Glomerular endothelial cell (primary cell): ENCODE measurements at places on chromosomes 3 and 15. TPM values are rescaled to one million over a fixed set of nuclear protein-coding genes. Genes with fewer than 3 reads are reported as not detected.

DNA sequence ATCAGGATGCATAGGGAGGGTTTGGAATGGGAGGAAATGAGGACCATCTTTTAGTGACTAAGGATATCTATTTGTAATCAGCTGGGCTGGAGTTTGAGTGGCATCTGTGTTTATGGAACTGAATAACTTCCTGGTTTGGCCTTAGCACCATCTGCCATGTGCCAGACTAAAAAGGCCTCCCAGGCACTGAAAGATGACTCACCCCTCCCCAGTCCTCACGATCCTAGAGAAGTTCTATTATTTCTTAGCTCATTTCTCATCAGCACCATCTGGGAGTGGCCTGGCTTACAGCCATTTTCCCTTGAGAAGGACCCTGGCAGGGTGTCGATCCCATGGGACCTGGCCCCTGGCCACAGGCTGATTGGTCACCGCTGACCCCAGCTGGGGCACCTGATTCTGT lies 23.9 kb upstream of the CTXND1 start:
- no peak for DNase-seq

DNA sequence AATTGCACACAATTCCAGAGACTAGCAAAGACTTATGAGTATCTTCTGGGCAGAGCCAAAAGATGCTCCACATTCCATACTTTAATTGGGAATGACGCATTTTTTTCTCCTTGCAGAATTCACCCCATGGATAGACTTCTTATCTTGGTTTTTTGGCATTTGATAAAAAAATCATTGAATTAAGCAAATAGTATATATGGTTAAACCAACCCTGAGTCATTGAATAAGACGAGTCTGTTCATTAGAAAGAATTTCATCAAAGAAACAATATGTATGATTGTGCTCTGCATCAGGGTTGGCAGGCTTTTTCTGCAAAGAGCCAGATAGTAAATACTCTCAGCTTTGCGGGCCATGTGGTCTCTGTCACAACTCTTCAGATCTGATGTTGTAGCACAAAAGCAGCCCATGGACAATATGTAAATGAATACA lies 9.2 kb upstream of the PDZRN3 start:
- no peak for DNase-seq

DNA sequence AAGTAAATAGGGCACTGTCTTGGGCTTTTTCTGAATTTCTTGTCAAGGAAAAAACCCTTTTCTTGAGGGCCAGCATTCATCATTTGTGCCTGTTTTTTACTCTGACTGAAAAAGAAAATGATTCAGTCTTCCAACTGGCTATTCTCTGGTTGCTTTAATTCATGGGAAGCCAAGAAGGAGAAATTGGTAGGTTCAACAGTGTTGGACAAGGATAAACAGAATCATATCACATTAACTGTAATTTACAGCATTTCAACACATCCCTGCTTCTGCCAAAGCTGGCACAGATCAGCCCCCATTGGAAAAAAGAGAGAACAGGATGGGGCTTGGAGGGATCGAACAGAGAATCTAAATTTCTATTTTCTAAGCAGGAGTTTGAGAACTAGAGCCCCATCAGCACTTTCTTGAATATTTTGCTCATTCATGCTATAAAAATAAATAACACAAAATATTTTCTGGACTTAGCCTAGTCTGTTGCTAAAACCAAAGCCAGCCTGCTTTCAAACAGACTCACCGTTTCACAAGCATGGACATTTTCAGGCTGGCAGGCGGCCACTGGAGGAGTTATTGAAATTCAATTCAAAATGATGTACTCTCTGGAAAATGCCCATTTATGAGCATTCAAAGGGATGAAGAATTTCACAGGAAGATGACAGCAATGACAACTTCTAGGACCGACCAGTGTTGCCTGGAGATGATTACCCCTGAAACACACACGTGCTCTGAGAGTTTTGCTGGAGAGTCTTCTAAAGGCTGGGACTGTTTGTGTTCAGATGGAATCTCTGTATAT lies 181.2 kb downstream of the WNT5A start:
- no peak for DNase-seq

DNA sequence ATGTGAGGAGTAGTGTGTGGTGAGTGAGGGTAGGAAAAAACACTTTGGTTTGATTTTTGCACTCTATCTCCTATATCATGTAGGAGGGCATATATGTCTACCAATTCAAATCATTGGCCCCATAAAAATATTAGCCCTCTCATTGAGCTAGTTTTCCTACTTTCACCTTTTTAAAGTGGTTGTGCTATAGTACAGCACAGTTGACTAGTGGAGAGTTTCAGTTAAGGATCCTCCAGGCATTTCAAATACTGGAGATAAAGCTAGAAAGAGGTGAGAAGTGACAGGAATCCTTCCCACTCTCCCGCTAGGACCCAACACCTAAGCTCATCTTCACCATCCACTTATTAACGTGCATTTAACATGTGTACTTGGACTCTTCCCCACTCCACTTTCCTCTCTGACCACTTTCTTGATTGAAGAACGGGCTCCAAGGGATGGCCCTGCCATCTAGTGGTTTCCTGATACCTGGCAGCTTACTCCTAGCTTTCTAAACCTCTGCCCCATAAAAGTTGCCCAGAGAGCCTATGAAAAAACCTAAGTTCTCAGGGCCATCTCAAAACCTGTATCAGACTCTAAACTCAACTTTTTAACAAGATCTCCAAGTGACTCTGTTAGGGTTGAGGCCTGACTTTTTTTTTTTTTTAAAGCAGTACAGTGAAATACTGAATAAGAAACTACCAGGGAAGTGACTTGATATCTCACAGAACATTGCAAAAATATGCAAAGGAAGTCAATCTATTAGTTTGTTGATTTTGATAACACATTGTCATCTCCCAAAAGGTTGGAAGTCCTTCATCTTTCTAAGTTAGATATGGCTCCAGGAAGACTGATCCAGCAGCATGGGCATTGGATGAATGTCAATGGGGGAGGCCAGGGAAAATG lies 17.9 kb downstream of the IL12A start:
- peak; percentile 50 for DNase-seq

DNA sequence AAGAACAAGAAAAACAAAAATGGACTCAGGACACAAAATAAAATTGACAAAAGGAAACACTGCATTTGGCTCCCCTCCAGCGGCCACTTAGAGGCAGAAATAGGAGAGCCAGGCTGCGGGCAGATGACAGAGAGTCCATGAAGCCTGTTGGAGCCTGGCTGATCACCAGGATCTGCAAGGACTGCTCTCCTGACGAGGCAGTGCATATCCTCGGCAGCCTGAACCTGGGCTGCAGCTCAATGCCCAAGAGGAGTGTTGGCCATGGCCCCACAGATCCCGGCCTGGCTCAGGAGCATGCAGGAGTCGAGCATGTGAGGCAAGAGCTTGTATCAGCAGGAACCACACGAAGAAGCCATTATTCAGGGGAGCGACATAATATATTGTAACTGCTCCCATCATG lies 199.8 kb downstream of the STT3B start:
- no peak for DNase-seq

DNA sequence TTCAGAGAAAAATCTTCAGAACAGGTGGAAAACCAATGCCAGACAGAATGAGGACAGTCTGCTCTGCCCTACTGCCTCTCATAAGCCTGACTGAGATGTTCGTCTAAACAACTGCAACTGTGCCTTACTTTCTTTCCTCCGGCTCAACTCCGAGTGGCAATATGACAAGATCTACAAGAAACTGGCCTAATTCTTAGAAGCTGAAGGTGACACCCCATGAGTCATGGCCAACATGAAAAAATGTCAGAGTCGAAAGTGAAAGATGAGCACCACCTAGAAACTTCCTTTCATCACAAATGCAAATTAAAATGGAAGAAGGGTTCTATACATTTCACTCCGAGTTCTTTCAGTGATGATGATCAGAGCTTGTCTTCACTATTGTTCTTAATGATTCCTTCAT lies 12.9 kb downstream of the PCYT1A start:
- no peak for DNase-seq

- DNase-seq: peak; percentile 71
Measured at GRCh38 chr3:52339612-52340011, 23.5 kb downstream of the DNAH1 start.

DNA sequence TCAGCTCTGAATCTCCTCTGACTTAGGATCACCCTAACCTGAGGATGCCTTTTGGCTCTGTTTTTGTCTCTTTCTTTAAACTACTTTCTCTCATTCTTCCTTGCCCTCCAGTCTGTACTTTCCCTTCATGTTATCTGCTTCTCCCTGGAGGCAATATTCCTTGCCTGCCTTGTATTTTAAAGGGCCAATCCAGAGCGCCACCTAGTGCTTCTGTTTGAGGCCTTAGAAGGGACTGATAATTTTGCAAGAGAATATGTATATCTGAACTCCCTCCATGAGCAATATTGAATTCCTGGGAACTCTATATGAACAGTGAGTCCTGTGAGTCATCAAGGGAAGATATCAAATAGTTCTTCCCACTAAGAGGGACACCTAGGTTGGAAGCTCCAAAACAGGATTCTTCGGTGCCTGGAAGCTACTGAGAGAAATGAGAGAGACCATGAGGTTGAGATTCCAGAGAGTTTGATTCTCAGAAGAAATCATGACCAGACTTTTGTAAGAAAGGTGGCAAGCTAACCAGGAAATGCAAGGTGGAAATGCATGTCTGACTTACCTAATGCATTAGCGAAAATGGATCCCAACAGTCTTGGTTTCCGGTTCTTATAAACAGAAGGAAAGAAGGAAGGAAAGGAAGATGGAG lies 203.8 kb upstream of the CD96 start:
- DNase-seq: no peak

DNA sequence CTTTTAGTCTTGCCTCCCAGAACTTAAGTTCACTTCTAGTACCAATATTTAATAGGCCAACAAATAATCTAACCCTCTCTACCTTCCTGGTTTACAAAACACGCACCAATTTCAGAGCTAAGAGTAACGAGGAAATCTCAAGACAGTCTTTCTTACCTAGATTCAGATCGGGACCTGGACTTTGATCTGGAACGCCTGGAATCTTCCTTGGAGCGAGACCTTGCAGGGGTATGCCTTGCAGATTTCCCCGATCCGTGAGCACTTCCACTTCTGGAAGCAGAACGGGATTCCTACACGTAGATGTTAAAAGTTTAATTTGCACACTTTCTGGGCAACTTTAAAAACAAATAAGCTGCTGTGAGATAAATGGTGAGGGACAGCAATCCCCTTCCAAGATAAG lies 11.4 kb downstream of the TRA2B start:
- no peak for DNase-seq

- no peak for DNase-seq
Measured at GRCh38 chr3:41196499-41197410, 2.5 kb upstream of the CTNNB1 start.

GRCh38 chr3:149658744-149659497 lies 1.1 kb upstream of the WWTR1 start:
- DNase-seq: no peak

DNA sequence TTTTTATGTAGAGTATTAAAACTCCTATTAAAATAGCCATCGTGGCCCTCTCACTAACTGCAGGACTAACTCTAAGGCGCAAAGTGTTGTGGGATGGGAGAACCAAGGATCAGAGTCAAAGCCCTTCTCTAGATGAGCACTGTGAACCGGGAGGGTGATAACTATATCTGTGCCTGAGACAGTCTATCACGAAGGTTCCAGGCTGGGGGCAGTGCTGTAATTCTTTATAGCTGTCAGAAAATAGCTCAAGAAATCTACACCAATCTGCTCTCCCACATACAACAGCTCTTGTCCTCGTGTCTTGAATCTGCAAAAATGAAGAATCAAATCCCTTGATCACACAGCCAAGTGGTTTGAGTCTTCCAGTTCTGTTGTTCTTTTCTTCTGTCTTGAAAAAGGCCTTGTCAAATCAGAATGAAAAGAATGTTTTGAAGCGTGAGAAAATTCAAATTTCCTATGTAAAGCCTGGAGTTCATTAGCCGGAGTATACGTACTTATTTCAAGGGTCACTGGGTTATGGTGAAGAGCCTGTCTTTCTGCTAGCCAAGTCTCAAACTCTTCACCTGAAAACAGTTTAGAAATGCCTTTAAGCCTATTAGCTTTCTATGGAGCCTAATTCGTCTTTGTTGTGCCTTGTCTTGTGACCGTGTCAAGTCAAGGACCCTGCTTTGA lies 185.3 kb upstream of the NECTIN3 start:
- no peak for DNase-seq

- DNase-seq: no peak
Measured at GRCh38 chr15:50009634-50010033, 109.4 kb downstream of the ATP8B4 start.

- no peak for DNase-seq
Measured at GRCh38 chr3:196640297-196641018, 964 bp downstream of the NRROS start.

GRCh38 chr15:61907753-61908086 lies 152.5 kb downstream of the VPS13C start:
- DNase-seq: no peak

- DNase-seq: peak; percentile 9
Measured at GRCh38 chr3:186044968-186045367, 63.9 kb downstream of the ETV5 start.

GRCh38 chr3:144774897-144775296 lies 803.3 kb downstream of the DIPK2A start:
- DNase-seq: no peak

DNA sequence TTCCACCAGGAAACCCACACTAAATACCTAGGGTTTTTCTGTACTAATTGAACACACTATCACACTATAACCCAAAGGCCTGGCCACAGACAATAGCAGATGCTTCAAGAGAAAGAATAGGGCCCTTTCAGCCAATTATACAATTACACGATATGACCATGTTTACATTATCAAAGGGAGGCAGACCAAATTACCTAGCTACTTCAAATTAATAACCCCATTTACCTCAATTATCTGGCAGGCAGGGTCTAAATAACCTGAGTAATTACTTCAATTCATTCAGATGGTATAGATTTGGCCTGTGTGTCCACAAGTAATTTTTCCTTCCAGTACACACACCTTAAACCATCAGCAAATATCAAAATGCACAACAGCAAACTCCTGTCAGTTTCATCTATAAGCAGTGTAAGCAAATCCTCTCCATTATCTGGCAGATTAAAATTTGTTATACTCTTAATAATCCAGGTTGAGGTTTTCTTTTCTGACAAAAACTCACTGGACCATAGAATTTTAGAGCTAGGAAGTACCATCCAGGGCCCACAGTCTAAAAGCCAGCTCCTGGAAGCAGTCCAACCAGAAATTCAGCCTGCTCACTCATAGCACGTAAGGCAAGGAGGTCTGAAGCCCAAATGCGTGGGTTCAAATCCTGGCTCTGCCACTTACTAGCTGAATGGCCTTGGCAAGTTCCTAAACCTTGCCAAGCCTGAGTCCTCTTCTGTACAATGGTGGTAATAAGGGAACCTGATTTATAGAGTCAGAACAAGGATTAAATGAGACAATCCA lies 51.8 kb downstream of the RFTN1 start:
- DNase-seq: no peak

DNA sequence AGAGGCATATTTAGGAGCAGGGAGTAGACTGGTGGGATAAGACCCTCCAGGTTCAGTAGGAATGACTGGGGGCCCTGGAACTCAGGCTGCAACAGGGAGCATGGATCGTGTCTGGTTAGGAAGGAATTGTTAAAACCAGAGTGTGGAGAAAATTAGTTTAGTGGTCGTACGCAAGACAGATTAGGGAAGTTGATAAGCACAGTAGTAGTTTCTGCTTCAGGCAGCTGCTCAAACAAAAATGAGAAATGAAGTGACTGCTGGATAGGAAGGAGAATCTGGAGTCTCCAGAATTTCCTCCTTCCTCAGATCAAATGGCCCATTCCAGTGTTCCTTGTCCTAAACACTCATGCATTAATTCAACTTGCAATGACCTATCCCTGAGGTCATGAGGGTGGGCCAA lies 11.2 kb downstream of the MYD88 start:
- no peak for DNase-seq

The TMEM207 gene
- not detected in 2 replicates for total RNA-seq

The FBXW12 gene
- not detected in 2 replicates for total RNA-seq

The THRB gene
- 0.06 and 1.6 TPM in 2 replicates for total RNA-seq

The CPLX3 gene
- total RNA-seq: not detected in 2 replicates

The PLCL2 gene
- 8.1 and 13.1 TPM in 2 replicates for total RNA-seq
